ENCODE measurements at places on chromosomes 11 and 22. TPM values are rescaled to one million over a fixed set of nuclear protein-coding genes. Genes with fewer than 3 reads are reported as not detected.
A peak's percentile ranks its signal among the peaks of the same experiment; 100 is the strongest.

The GLB1L2 gene
- 21.6 TPM for polyA plus RNA-seq

The NCAPD3 gene
- polyA plus RNA-seq = 30.6 TPM

- no peak for DNase-seq
Observed at GRCh38 chr22:24406322-24407277, 20.8 kb upstream of the ADORA2A start.

GRCh38 chr11:6468712-6469495 is 4.8 kb downstream of the TRIM3 start:
- peak; percentile 83 for DNase-seq

DNA sequence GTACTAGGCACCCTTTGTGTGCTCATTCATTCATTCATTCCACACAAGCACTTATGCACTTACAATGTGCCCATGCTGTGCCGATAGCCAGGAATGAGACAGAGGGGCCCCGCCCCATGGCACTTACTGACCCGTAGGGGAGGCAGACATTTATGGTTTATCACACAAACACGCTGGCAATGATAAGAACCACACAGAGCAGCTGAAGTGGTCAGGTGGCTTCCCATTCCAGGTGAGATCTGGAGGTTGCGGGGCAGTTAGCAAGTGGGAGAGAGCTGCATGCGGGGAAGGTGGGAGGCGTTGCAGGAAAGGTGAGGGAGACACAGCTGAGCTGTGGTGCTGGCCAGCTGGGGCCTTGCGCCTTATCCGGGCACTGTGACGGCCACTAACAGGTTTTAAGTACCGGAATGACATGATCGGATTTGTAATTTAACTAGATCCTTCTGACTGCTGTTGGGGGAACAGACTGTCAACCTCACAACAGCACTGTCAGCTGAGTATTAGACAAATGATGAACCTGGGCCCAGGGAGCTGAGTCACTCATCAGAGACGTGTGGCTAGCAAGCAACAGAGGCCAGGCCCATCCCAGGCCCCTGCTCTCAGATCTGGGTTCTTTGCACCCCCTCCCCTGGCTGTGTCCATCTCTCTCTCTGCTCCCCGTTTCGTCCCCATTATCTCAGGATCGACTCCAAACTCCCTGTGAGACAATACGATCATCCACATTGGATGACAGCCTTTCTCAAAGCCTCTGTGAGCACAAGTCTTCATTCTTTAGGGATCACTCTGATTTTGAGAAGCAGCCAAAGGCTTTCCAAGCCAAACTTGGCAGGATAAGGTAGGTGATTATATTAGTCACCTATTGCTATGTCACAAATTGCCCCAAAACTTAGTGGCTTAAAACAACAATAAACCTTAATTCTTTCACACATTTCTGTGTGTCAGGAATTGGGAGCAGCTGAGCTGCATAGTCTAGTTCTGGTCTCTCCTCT is 28.4 kb downstream of the RASD2 start:
- DNase-seq = no peak

GRCh38 chr22:11626422-11626773 is 3901.6 kb upstream of the OR11H1 start:
- DNase-seq = no peak

The RBFOX2 gene
- polyA plus RNA-seq = 127 TPM

DNA sequence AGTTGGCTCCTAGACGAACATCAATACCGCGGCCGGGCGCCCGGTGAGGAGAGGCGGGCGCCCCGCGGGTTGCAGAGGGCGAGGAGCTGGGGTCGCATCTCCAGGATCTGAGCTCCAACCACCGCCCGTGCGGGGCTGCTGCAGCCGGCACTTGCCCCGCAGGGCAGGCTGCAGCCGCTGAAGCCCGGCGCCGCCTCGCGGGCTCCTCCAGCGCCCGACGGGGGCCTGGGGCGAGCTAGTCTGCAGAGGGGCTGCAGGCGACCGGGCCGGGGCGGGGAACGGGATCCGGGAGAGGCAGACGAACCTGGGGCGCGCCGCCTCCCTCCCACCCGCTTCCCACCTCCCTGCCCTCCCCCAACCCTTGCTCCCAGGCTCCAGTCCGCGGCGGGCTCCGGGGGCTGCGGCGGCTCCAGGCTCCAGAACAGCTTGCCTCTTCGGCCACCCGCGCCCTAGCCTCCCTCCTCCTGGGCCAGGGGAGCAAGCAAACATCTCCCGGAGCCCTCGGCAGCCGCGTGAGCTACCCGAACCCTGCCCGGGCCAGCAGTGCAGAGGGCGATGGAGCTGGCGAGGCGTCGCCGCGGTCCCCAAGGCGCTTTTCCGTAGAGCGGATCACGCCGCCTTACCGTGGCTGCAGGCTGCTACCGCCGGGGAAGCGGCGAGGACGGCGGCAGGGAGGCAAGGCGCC is 802 bp downstream of the TENM4 start:
- DNase-seq = peak; percentile 57

- DNase-seq = no peak
Observed at GRCh38 chr11:35953081-35953760, 9.4 kb downstream of the LDLRAD3 start.

DNA sequence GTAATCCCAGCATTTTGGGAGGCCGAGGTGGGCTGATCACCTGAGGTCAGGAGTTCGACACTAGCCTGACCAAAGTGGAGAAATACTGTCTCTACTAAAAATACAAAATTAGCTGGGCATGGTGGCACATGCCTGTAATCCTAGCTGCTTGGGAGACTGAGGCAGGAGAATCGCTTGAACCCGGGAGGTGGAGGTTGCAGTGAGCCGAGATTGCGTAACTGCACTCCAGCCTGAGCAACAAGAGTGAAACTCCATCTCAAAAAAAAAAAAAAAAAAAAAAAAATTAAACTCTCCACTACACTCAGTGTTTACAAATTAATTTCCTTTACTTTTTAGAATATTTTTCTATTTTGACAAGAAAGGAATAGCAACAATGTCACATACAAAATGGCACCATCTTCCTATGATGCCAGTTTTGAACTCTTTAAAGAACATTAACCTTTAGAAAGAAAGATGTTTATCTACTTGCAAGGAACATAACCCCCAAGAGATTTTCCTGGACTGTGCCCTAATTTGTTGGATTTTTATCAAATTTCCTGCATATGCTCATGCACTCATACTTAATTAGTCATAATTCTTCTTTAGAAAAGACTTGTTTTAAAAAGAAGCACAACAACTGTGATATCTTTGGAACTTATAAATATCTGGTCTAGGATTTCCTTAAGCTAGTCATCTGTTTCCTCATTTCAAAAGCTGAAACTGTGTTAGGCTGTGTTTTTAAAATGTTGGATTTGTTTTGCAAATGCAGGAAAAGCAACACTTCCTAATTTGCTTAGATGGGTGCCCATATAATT is 22.6 kb upstream of the HIPK3 start:
- DNase-seq = no peak

DNA sequence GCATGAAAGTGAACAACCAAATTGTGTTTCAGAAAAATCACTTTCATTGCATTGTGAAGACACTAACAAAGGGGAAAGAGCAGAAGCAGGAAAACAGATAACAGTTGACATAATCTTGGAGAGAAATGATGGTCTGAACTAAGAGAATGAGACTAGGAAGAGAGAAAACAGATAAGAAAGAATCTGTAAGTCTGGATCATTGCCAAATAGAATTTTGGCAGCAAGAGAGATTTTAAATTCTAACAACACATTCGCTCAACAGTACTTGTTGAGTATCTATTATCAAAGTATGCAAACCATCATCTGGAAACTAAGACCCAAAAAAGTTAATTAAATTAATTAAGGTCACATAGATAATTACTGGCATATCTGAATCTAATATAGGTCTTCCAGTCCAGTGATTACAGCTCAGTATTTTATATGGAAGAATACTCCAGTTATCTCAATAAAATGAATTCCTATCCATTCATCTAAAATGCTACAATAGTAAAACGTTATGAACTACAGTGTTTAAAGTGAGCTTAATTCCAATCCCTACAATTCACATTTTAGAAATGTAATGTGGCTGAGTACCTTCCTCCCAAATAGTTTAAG is 166.7 kb upstream of the FAT3 start:
- DNase-seq = no peak
